Inflammatory macrophage (primary cell): ENCODE measurements at places on chromosomes 4 and X.

GRCh38 chr4:25621027-25621930 is 34.4 kb upstream of the SLC34A2 start:
- DNase-seq = no peak

GRCh38 chr4:184064877-184065276 is 152.8 kb downstream of the ENPP6 start:
- DNase-seq = no peak

DNA sequence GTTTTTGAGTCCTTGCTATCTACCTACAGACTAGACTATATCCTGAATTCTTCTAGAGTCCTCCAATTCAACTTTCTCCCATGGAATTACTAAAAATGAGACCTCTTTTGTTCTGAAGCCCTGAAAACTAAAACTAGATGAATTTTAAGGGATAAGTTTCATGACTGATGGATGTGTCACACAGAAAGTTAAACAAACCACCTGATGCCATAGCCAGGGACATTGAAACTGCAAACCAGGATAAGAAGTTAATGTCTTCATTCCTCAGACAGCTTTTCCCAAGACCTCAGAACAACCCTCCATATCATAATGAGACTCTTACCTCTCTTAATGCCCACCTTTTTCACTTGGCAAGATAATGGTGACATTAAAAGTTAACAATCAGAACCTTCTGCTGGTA is 81.5 kb upstream of the PTPN13 start:
- DNase-seq = no peak

GRCh38 chr4:176614793-176615192 is 177.9 kb downstream of the VEGFC start:
- DNase-seq = no peak

GRCh38 chrX:154019633-154020528 is at the start of gene IRAK1:
TSS of gene IRAK1 (minus strand) at chrX:154019902. CDS start at chrX:154019812, 90 bp downstream.
- DNase-seq = peak; percentile 82

DNA sequence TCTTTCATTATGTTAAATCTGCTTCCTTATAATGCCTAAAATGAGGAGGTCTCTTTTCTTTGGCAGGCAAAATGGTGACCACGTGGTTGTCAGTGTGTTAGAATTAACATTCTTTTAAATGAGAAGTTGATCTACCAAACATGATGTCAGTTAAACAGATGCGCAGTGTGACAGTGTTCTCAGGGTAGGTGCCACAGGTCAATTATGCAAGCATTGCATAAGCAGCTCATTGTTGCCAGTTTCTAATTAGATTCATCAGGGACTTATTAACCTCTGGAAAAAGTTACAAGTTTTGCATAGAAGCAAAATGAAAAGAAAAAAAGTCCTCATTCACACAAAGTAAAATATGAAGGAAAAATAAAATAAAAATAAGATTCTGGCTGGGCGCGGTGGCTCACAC is 324.1 kb upstream of the GALNT7 start:
- no peak for DNase-seq

DNA sequence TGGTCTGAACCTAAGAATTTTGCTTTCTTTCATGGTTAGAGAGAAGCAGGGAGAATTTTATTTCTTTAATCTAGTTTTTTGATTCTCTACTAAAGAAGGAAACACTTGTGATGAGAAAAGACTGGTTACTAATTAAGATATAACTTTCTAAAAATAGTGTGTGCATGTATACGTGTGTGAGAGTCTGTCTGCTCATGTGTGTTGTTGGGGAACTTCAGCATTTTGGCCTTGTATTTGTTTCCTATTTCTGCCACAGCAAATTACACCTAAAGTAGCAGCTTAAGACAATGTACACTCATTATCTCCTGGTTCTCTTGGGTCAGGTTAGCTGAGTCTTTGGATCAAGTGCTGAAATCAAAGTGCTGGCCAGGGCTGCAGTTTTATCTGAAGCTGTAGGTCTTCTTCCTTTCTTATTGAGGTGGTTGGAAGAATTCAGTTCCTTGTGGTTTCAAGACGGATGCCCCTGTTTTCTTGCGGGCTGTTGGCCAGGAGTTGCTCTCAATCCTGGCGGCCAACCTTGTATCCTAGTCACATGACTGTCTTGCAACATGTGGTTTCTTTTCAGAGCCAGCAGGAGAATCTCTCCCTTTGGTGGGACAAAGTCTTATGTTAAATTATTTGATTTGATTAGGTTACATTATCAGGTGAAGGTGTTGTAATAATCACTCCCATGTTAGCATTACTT is 188.4 kb upstream of the CLNK start:
- no peak for DNase-seq

- DNase-seq = no peak
These were observed 77.3 kb downstream of the STK32B start for GRCh38 chr4:5128569-5128968.

DNA sequence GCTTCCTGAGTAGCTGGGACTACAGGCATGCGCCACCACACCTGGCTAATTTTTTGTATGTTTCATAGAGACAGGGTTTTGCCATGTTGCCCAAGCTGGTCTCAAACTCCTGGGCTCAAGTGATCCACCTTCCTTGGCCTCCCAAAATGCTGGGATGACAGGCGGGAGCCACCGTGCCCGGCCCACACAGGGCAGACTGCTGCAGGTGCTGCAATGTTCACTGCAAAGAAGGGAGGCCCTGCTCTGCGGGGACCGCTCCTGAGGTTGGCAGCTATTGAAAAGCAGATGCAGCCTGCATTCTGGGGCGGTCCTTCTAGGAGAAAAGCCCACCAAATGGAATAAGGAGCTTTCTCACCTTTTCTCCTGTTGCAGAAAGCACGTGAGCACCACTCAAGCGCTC is 5.0 kb downstream of the ARSD start:
- no peak for DNase-seq

GRCh38 chr4:178086320-178086719 is 644.1 kb upstream of the AGA start:
- no peak for DNase-seq

DNA sequence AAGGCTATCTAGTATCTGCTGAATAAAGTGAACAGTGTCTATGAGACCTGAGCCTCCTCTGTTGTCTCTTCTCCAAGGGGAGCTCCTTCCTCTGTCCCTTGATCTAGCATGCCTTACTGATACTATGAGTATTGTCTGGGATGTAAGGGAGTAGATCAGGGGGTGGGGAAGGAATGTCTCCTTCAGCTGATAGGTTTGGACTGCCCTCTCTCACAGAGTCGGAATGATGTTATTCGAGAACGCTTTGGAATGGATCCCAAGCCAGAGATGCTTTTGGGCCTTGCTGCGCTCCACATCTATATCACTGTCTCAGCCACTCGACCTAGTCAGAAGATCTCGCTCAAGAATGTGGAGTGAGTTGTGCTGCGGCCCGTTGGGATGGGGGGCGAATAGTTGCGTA is 68.3 kb upstream of the PRPS1 start:
- DNase-seq = no peak
